ENCODE measurements at places on chromosomes 1 and 21.
A peak's percentile ranks its signal among the peaks of the same experiment; 100 is the strongest.

DNA sequence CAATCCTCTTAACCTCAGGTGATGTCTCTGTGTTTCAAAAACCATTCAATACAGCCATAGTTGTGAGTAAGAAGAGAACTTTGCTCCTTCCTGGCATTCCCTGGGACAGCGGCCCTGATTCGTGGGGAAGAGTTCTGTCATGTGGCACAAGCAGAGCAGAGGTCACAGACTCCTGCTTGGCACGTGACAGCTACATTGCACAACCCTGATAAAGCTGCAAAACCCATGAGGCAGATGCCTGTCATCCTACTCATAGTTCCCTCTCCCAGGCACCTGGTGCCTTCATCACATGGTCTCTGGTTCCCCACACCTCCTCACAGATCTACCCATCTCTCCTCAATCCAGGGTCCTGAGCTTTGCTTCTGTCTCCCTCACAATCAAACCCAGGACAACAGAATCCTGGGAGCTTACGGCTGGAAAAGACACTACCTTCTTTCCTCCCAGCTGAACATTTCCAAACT lies 70.8 kb downstream of the PLPP3 start:
- DNase-seq, result no peak

DNA sequence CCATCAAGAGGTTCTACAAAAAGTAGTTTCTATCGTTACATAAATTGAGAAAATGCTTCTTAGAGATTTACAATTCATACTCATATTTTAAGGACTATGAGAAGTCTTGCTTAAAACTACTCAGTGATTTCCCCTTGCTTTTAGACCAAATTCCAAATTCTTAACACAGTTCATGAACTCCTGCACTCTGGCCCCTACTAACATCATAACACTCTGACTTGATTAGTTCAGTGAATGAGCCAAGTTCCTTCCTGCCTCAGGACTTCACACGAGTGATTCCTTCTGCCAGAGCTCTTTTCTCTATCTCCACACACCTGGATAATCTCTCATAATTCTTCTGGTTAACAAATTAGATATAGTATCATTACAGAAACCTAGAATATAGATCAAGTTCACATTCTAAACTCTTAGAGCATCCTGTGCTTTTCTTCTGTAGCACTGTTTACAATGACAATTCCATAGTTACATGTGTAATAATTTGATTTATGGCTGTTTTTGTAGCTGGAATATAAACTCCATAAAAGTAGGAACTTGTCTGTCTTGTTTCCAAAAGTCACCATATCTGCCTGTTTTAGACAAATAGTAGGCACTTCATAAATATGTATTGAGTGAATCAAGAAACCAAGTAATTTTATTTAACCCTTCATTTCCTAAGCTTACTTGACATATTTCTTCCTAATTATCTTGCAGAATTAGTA lies 59.9 kb downstream of the NUF2 start:
- no peak for DNase-seq

DNA sequence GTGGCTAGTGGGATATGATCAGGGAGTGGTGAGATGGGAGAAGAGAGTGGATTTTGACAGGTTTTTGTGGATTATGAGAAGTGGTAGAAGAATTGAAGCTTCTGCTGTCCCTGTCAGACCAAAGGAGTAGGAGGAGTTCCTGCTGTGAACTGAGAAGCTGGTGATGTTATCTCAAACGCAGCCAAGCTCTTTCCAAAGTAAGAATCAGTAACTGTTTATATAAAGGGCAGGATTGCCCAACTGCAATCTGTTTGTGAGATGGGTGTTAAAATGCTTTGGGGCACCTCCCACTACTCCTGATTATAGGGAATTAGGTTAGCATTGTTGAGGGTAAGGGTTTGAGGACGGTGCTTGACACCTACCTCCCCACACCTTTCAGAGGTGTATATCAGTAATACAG lies 60.5 kb upstream of the USP25 start:
- DNase-seq, result no peak

GRCh38 chr1:114716304-114717170 lies at the start of gene NRAS:
Gene NRAS, minus strand, starts transcription at chr1:114716771. Its CDS starts 611 bp downstream, at chr1:114716160.
- DNase-seq, result peak; percentile 85

DNA sequence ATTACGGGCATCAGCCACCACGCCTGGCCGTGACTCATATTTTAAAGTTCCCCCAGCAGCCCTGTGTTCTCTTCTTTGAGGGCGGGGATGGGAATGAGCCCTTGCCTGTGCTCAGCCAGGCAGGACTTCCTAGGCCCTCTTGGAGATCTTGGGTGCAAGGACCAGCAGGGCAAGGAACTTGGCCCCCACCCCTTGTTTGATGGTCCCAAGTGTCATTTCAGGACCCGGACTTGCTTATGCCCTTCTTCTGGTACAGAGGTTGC lies 9.3 kb downstream of the RASSF5 start:
- no peak for DNase-seq

All from NCI-H1105 treated with DMSO at 0.1 percent for 48 hours (cell line).